ENCODE measurements at places on chromosomes 1 and 21.
A peak's percentile ranks its signal among the peaks of the same experiment; 100 is the strongest.

- DNase-seq: no peak
Measured at GRCh38 chr1:219312967-219313366, 139.3 kb downstream of the LYPLAL1 start.

DNA sequence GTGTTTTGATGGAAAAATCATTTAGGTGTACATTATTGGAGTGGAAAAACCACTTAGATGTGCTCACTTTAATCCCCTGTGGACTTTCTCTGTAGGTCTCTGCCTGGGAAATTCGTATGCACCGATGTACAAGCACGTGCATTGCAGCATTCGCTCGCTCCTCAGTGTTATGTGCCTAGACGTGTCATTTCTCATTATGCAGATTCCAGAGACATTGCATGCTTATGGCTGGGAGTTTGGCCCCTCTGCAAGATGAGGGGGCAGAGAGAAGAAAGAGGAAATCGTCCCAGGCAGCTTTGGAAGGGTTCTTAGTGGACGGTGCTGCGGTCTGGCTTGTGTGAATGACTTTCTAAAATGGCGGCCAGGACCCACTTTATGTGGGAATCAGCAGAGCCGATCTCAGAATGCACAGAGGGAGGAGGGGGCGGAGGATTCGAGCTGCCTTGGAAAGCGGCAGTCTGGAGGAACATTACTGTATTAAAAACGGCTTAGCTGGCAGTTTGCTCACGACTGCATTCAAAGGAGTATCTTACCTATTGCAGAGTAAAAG lies 2.3 kb downstream of the SPEN start:
- peak; percentile 59 for DNase-seq

GRCh38 chr1:38207275-38207674 lies 160.7 kb upstream of the POU3F1 start:
- DNase-seq: no peak

DNA sequence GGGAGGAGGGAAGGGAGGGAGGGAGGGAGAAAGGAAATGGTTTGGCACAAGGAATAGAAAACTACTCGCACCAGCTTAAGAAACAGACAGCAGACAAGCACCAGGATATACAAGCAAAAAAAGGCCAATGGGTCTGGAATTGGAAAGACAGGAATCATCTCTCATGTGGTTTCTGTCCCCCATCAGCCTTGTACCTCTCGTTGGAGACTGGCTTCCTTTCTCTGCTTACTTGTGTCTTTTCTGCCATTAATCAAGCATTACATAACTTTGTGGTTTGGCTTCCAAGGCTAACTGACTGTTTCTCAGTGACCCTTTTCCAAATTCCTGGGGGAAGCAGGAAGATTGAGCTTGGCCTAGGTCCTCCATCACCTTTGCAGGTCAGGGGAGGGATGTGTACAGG lies 11.8 kb upstream of the RALGPS2 start:
- no peak for DNase-seq

GRCh38 chr1:155091071-155092051 lies 12.7 kb downstream of the EFNA3 start:
- DNase-seq: peak; percentile 82

Data from hematopoietic multipotent progenitor cell treated with erythropoietin and hydrocortisone succinate and interleukin-3 and kit ligand, for 17 days (in vitro differentiated cells).